ENCODE measurements at places on chromosomes 4 and X. TPM values are rescaled to one million over a fixed set of nuclear protein-coding genes. Genes with fewer than 3 reads are reported as not detected.

Gene APELA
- not detected for total RNA-seq

Gene WDR19
- total RNA-seq = 11.5 TPM

Gene GNRHR
- not detected for total RNA-seq

Gene MAGEB1
- total RNA-seq = not detected

Gene MAGEC2
- not detected for total RNA-seq

Gene PCDH18
- 0.13 TPM for total RNA-seq

Gene HSFX4
- total RNA-seq = not detected
